ENCODE measurements at places on chromosomes 5 and 9.
A peak's percentile ranks its signal among the peaks of the same experiment; 100 is the strongest.

GRCh38 chr9:129623331-129623730 lies 2.4 kb upstream of the C9orf50 start:
- peaks cover 42% of the 10 kb centered on the region for H3K4me1 ChIP-seq
- no peak overlapping the region for H3K27ac ChIP-seq
- no peak overlapping the region for H3K4me3 ChIP-seq
- no peaks in the 10 kb centered on the region for H3K36me3 ChIP-seq
- no peak for DNase-seq

GRCh38 chr9:136942881-136943230 lies 1.7 kb downstream of the FBXW5 start:
- peak overlapping the region; percentile 63 for H3K27ac ChIP-seq
- H3K4me3 ChIP-seq = no peak overlapping the region
- peaks cover 16% of the 10 kb centered on the region for H3K4me1 ChIP-seq
- H3K27me3 ChIP-seq = no peaks in the 10 kb centered on the region
- peaks cover 37% of the 10 kb centered on the region for H3K36me3 ChIP-seq

DNA sequence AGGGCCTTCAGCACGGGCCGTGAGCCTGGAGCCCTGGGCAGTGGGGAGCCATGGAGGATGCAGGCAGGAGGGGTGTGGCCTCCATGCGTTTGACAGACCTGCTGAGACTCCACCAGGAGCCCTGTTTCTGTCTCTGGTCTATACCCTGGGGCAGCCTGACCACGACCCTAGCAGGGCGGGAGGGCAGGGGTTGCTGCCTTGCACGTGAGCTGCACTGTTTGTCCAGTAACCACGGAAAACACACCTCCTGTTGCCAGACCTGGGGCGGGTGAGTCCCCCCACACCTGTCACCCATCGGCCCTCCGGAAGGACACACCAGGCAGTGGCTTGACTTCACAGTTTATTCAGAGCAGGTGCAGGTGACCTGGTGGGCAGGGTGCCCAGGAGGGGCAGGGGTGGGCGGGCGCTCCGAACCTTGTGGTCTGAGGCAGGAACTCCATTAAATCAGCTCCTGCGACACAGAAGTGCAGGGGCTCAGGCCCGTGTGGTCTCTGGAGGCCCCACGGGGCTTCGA lies 3.9 kb downstream of the LCN8 start:
- DNase-seq = no peak
- no peaks in the 10 kb centered on the region for H3K36me3 ChIP-seq
- H3K27ac ChIP-seq = no peak overlapping the region
- no peaks in the 10 kb centered on the region for H3K4me1 ChIP-seq
- no peak overlapping the region for H3K4me3 ChIP-seq

- H3K27me3 ChIP-seq = no peaks in the 10 kb centered on the region
- no peak for DNase-seq
- H3K27ac ChIP-seq = no peak overlapping the region
- peaks cover 21% of the 10 kb centered on the region for H3K4me1 ChIP-seq
Observed at GRCh38 chr5:151617841-151618710, 26.9 kb upstream of the FAT2 start.

- H3K27me3 ChIP-seq = no peaks in the 10 kb centered on the region
- no peaks in the 10 kb centered on the region for H3K36me3 ChIP-seq
- peaks cover 4% of the 10 kb centered on the region for H3K4me1 ChIP-seq
- no peak for DNase-seq
- no peak overlapping the region for H3K27ac ChIP-seq
- no peak overlapping the region for H3K4me3 ChIP-seq
Observed at GRCh38 chr5:177176175-177176711, 42.7 kb downstream of the NSD1 start.

DNA sequence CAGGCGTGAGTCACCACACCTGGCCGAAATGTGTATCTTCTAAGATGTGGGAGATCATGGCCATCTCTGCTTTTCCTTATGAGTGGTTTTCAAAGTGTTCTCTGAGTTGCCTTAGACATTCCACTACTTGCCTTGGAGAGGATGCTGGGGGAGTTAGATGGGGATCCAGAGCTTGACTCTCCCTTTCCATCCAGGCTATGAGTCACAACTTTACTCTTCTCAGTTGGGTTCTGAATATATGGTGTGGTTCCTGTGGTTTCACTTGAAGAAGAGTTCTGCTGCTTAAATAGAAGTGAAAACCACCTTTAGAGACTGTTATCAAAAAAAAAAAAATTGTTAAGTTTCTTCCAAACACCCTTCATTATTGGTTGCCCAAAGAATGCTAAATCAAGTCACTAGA lies 217.6 kb downstream of the ZNF608 start:
- DNase-seq = no peak
- no peak overlapping the region for H3K27ac ChIP-seq
- no peaks in the 10 kb centered on the region for H3K27me3 ChIP-seq
- H3K36me3 ChIP-seq = no peaks in the 10 kb centered on the region
- H3K4me1 ChIP-seq = no peaks in the 10 kb centered on the region
- H3K4me3 ChIP-seq = no peak overlapping the region

DNA sequence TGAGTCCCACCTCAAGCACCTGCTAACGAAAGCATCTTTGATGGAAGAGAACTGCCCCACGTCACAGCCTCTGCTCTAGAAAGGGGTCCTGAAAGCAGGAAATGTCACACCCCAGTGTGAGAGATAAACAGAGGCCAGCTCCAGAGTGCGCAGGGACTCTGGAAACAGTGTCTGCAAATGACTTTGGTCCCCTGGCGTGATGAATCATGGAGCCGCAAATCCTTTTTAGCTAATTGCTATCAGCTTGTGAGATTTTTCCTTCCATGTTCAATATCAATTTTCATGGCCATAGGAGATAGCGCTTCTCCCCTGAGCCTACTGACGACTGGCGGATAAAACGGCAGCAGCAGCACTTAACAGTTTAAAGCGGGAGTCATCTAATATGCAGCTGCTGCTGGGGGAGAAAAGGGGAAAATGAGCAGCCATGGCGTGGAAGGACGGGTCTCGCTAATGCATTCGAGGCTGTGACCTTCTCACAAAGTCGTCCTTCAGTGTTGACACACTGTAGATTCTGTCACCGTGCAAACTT lies 209.6 kb upstream of the IRX1 start:
- no peaks in the 10 kb centered on the region for H3K4me1 ChIP-seq
- no peak for DNase-seq
- no peaks in the 10 kb centered on the region for H3K27me3 ChIP-seq
- no peaks in the 10 kb centered on the region for H3K36me3 ChIP-seq
- H3K27ac ChIP-seq = no peak overlapping the region

DNA sequence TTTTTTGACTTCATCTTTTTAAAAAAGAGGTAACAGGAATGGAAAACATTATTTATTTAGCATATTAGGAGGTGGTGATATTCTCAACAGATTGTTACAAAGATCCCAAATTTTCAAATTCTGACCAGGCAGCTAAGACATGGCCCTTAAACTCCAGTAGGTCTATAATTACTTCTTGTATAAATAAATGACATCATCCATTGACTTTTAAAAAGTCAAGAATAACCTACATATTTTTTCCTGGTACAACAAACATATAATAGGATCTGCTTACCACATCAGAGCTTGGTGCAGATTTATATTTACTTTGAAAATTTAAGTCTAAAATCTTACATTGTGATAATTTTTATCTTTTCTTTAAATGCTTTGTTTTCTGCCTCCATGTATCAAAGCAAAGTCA lies 92.2 kb upstream of the TRPM3 start:
- H3K27me3 ChIP-seq = no peaks in the 10 kb centered on the region
- no peak overlapping the region for H3K4me3 ChIP-seq
- no peaks in the 10 kb centered on the region for H3K36me3 ChIP-seq
- H3K27ac ChIP-seq = no peak overlapping the region
- no peaks in the 10 kb centered on the region for H3K4me1 ChIP-seq

DNA sequence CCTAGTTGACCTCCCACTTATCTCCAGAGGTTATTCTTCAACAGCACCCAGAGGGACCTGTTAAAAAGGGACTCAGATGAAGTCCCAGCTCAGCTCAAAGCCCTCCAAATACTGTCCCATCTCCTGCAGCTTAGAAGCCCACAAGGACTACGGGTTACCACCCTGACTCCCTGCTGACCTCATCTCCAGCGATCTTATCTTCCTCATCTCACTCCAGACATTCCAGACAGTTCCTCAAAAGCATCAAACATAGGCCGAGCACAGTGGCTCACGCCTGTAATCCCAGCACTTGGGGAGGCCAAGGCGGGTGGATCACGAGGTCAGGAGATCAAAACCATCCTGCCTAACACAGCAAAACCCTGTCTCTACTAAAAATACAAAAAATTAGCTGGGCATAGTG lies 263.8 kb upstream of the TLE4 start:
- H3K4me1 ChIP-seq = no peaks in the 10 kb centered on the region
- no peak for DNase-seq
- no peak overlapping the region for H3K4me3 ChIP-seq
- no peaks in the 10 kb centered on the region for H3K27me3 ChIP-seq
- no peak overlapping the region for H3K27ac ChIP-seq
- no peaks in the 10 kb centered on the region for H3K36me3 ChIP-seq

GRCh38 chr5:80125022-80125961 lies 90.1 kb downstream of the THBS4 start:
- H3K27ac ChIP-seq = no peak overlapping the region
- peaks cover 22% of the 10 kb centered on the region for H3K4me1 ChIP-seq
- DNase-seq = no peak
- no peaks in the 10 kb centered on the region for H3K27me3 ChIP-seq

- no peak overlapping the region for H3K4me3 ChIP-seq
- DNase-seq = no peak
- no peaks in the 10 kb centered on the region for H3K4me1 ChIP-seq
- H3K27ac ChIP-seq = no peak overlapping the region
- H3K27me3 ChIP-seq = no peaks in the 10 kb centered on the region
Observed at GRCh38 chr5:75885849-75886596, 168.8 kb upstream of the POC5 start.

GRCh38 chr9:113341712-113342410 lies 1.8 kb upstream of the WDR31 start:
- no peak overlapping the region for H3K4me3 ChIP-seq
- H3K27me3 ChIP-seq = no peaks in the 10 kb centered on the region
- no peak overlapping the region for H3K27ac ChIP-seq
- H3K36me3 ChIP-seq = no peaks in the 10 kb centered on the region
- DNase-seq = no peak
- H3K4me1 ChIP-seq = peaks cover 4% of the 10 kb centered on the region

GRCh38 chr5:81895307-81895706 lies 76.5 kb upstream of the ATG10 start:
- H3K4me3 ChIP-seq = no peak overlapping the region
- no peak overlapping the region for H3K27ac ChIP-seq
- H3K36me3 ChIP-seq = no peaks in the 10 kb centered on the region

DNA sequence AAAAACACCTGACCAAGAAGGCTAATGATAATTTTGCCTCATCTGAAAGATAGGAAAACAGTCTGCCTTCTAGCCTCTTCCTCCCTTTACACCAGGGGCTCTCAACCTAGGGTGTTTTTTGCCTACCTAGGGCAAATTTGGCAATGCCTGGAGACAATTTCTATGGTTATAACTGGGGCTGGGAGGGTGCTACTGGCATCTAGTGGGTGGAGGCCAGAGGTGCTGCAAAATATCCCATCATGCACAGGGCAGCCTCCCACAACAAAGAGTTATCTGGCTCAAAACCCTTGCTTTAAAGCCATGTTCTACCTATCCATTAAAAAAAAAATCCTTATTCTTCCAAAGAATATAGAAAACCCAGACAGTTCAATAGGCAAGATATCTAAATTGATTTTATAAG lies 45.0 kb upstream of the NR3C1 start:
- H3K27me3 ChIP-seq = no peaks in the 10 kb centered on the region
- DNase-seq = no peak
- no peak overlapping the region for H3K27ac ChIP-seq
- no peaks in the 10 kb centered on the region for H3K4me1 ChIP-seq
- H3K36me3 ChIP-seq = no peaks in the 10 kb centered on the region
- no peak overlapping the region for H3K4me3 ChIP-seq

DNA sequence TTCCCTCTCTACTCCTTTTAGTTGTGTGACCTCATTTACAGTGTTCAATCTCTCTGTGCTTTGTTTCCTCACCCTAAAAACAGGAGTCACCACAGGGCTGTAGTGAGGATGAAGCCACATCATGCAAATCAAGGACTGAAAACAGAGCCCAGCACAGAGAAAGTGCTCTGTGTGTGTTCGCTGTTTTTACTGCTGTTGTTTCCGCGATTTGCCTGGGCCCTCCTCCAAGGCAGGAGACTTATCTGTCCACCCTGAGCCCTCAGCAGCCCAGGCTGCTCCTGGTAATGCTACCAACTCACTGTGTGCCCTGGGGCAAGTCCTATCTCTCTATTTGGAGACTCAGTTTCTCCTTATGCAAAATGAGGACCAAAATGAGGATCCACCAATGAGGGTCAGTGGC lies 87.2 kb upstream of the NEURL1B start:
- no peak overlapping the region for H3K4me3 ChIP-seq
- no peaks in the 10 kb centered on the region for H3K4me1 ChIP-seq
- no peak overlapping the region for H3K27ac ChIP-seq
- H3K36me3 ChIP-seq = no peaks in the 10 kb centered on the region
- H3K27me3 ChIP-seq = no peaks in the 10 kb centered on the region
- no peak for DNase-seq

DNA sequence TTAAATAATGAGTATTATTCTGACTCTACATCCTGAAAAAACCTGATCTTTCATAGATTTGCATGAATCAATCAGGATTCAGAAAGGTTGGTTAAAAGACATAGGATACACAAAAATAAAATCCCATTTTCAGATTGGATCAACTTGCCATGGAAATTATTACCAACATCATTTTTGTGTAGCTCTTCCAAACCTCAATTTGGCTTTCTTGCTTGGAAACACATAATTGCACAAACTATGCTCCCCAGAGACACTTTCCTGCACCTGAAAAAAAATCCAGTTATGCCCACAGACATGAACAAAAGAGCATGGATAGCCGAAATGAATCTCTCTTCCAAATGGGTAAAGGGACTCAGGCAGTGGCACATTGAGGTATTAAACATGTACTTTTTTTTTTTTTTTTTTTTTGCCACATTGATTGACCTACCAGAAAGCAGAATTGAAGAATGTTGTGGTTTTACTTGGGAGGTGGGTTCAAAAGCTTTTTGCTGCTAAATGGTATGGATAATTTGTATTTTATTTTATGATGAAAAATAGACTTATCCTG lies 135.4 kb upstream of the FBN2 start:
- no peak overlapping the region for H3K27ac ChIP-seq
- H3K36me3 ChIP-seq = no peaks in the 10 kb centered on the region
- H3K4me1 ChIP-seq = no peaks in the 10 kb centered on the region
- H3K4me3 ChIP-seq = no peak overlapping the region
- H3K27me3 ChIP-seq = no peaks in the 10 kb centered on the region
- DNase-seq = no peak

All from effector memory CD4-positive, alpha-beta T cell (primary cell).